ENCODE measurements at places on chromosomes 13 and 19. TPM values are rescaled to one million over a fixed set of nuclear protein-coding genes. Genes with fewer than 3 reads are reported as not detected.

DNA sequence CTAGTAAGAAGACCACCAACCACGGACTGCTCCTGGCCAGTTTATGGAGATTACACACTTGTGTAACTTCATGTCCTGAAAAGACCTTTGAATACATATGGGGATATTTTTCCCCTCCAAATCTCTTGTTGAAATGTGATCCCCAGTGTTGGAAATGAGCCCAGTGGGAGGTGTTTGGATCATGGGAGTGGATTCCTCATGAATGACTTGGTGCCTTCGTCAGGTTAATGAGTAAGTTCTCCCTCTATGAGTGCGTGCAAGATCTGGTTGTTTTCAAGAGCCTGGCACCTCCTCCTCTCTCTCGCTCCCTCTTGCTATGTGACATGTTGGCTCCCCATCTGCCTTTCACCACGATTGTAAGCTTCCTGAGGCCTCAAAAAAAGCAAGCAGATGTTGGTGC, 769.0 kb upstream of the SLITRK1 start:
- no peak for DNase-seq

- DNase-seq: no peak
Observed at GRCh38 chr19:17454576-17455071, 6.1 kb downstream of the NXNL1 start.

- no peak for DNase-seq
Observed at GRCh38 chr19:6425732-6426620, 1.4 kb upstream of the KHSRP start.

DNA sequence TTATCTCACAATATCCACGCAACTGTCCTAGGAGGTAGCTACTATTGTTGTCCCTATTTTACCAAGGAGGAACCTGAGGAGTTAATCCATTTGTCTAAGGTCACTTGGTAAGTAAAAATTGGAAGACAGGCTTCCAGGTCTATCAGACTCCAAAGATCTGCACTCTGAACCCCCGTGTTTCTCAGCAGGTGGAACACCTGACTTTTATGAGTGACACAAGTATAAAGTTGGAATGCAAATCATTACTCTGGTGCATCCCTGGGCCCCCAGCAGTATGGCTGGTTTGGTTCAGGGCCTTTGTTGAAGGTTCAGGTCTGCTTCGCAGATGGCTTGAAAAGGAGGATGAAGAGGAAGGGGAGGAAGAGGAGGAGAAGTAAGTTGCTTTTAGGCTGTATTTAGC, 46.0 kb downstream of the RGCC start:
- DNase-seq: no peak

The PRR22 gene
- 1.5 TPM for total RNA-seq

DNA sequence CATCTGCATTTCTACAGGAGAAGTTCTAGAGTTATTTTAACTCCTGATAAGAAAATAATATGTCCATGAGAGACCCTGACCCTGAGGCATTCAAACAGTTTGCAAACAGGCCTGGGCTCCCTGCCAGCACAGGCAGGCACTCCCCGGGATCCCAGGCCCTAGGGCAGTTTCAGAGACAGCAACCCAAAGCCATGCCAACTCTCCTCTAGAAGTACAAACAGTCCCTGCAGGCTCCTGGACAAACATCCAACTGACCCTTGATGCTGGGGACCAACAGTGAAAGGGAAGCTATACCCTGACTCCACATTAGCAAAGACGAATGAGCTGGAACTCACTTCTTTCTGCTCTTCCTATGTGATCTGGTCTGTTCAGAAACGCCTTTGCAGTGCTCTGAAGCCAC, 44.8 kb downstream of the CCDC70 start:
- DNase-seq: no peak

The STOML3 gene
- total RNA-seq: not detected

Data from ovary (tissue), 10 donors.